ENCODE measurements at places on chromosomes 2 and 18.

GRCh38 chr18:47397671-47398319 is 146.3 kb upstream of the SKOR2 start:
- DNase-seq, result no peak

DNA sequence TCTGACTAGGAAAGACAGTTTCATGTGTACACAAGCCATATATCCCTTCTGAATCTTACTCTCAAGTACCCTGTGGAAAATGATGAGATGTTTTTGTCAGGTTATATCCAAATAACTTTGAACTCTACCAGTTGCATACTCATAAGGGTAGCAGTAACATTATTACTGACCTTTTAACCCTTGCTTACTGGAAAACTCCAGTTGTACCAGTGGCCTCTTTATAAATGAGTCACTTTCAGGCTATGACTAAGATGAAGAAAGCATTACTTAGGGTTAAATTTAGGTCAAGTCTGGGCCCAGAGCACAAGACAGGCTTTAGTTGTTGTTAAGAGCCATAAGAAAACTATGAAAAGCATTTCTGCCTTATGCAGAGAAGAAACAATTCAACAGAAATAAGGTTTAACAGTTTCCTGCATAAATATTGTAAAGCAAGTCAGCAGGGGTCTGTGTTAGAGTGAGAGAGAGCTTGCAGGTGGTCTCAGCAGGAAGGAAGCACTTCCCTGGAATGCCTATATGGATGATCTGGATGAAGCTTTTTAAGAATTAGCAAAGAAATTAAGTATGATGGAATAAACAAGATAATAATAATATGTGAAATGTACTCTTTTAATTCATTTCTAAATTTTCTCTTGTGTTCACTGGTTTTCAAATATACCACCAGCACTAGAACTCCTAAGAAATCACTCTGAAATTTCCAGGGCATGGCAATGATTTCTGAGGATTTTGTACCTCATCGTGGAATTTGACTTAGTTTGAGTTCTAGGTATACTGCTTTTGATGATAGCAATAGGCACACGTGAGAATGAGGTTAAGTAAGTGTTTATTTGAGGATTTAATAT is 126.6 kb downstream of the UBE2E3 start:
- no peak for DNase-seq

GRCh38 chr18:10131081-10131459 is 217.3 kb downstream of the VAPA start:
- peak; percentile 35 for DNase-seq

DNA sequence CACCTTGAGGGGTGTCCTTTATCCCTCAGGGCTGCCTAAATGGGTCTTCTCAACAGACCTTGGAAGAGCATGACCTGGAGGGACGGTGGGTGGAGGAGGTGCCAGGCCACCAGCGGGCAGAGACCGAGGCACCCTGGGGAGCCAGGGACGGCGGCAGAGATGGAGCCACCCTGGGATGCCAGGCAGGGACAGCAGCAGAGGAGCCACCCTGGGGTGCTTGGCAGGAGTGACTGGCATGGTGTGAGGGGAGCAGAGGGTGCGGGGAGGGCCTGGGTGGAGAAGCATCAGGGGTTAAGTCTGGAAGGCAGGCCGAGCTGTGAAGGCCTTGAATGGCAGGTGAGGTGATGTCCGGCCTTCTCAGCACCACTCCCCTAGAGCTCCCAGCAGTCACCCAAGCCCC is 56.1 kb downstream of the CIB4 start:
- DNase-seq, result no peak

DNA sequence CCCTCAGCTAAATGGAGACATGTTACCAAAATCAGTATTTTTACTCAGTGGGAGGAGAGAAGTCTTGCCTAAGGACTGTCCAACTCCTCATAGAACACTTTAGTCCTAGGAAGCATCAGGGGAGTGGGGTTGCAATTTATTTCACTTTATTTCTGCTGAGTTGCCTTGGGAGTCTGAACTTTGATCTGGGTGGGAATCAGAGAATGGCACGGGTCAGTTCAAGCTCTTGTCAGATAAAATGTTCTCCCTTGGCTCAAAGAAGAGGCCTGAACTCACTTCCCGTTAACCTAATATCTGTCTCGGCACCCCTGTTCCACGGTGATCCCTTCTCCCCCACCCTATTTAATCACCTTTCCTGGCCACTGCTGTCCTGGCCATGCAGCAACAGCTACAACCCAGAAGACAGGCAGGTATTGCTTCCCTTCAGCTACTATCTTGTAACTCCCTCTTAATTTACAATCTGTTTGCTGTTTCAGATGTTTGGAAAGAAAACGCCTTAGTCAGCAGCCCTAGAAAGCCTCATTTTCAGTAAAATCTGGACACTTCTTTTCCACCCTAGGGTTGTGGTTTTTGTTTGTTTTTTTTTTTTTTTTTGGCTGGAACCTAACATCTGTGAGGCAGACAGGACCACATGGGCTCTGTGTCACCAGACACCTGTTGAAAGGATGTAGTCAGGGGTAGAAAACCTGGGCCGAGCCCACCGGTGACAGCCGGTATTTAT is 52.5 kb downstream of the SERTAD2 start:
- DNase-seq, result no peak

GRCh38 chr2:148130581-148130980 is 109.7 kb downstream of the MBD5 start:
- no peak for DNase-seq

DNA sequence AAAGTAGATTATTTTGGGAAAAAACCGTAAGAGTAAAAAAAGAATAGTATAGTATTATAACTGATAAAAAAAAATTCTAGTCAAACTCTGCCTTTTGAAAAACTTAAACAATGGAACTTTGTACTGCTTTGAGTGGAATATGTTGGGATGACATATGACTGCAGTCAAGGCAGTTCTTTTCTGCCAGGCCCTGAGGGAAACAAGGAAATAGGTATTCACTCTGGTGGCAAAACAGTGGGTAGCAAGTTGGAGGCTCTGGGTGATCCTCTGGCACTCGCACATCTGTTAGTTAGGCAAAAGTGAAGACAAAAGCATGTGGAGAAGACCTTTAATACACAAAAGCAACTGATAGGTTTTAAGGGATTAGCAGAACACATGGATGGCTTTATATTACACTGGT is 102.2 kb downstream of the ARHGEF33 start:
- DNase-seq, result no peak

DNA sequence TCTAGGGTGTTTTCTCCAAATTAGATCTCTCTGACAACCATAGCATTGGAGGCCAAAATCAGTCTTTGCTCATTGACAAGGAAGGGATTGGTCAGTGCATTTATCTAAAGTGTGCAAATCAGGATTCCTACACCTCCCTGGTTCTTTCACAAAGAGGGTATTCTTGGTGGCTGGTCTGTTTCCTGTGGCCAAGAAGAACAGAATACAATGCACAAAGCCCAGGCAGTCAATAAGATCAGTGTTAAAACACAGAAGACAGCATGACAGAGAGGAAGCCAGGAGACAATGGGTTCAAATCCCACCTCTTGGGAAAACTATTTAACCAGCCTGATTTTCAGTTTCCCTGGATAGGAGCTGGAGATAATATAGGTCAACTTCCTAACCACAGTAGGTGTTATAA is 46.1 kb upstream of the THOC1 start:
- no peak for DNase-seq

DNA sequence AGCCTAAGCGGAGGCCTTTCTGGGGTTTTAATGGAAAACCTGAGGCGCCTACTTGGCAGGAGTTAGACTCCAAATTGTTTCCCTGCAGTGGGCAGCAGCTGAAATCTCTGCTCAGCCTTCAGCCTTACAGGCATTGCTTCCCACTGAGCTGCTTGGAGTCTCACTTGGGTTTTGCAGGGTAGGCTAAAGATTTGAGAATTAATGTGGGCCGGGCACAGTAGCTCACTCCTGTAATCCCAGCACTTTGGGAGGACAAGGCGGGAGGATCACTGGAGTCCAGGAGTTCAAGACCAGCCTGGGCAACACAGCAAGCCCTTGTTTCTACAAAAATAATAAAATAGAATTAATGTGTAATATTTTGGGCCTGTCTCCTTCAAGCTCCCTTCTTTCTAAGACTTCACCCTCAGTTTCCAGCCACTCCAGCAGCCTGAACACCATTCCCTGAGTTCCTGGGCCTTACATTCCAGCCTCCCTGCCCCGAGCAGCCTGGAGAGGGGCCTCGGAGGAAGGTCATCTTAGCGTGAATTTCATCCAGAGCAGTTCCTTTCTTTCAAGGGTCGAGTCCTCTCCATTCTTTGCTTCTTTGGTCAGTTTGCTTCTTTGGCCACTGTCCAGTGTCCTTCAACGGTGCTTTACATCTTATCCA is 9.1 kb upstream of the RAB17 start:
- no peak for DNase-seq

- no peak for DNase-seq
Observed at GRCh38 chr18:25831301-25831701, 259.1 kb downstream of the SS18 start.

DNA sequence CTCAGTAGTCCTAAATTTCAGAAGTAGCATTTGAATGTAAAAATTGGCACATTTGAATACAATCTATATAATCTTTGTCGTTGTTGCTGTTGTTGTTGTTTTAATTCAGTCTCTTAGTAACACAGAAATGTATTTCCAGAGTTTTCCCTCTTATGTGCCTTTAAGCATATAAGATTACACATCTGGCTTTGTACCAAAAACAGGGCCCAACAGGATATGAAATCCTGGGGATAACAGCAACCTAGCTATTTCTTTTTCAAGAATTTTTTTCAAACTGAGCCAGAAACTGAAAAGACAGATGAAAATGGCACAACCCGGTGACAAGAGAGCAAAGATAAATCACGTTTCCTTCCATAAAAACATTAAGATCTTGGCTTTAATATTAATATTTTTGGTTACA is 906.7 kb downstream of the NRXN1 start:
- no peak for DNase-seq

- no peak for DNase-seq
Observed at GRCh38 chr2:36568516-36569246, 29.3 kb downstream of the FEZ2 start.

DNA sequence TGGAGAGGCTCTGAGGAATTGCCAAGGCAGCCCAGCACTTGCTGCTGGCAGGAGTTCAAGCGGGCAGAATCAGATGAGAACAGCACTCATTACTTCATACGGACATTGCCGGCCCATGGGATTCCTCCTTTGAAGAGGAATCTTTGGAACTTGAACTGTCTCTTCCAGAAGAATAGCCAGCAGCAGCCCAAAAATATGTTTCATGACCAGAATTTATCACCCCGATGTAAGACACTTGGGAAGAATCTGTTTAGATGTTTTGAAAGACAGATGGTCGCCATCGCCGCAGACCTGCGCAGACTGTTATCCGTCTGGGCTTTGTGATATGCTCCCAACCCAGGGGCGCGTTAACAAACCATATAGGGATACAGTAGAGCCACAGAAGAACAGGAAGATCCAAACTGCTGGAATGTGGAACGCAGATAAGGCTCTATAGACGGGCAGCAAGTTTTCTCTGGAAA is 3.7 kb upstream of the ADI1 start:
- no peak for DNase-seq

DNA sequence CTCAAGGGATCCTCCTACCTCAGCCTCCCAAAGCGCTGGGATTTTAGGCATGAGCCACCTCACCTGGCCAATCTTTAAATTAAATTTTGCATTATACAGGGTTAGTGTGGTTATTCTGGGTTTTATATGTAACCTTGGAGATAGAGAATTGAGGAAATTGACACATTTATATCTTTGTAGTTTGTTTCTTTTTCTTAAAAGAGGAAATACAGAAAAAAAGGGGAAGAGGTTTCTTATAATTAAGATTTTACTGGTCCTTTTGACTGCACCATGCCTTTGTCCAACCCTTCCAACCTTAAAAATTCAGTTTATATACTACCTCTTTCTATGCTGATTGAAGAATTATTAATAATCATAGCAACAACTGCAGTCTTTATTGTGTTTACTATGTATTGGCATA is 210.1 kb upstream of the STON1 start:
- DNase-seq, result no peak

- DNase-seq, result no peak
Observed at GRCh38 chr2:38167968-38168350, 92.0 kb upstream of the CYP1B1 start.

- DNase-seq, result no peak
Observed at GRCh38 chr2:43020296-43020695, 206.1 kb downstream of the ZFP36L2 start.

DNA sequence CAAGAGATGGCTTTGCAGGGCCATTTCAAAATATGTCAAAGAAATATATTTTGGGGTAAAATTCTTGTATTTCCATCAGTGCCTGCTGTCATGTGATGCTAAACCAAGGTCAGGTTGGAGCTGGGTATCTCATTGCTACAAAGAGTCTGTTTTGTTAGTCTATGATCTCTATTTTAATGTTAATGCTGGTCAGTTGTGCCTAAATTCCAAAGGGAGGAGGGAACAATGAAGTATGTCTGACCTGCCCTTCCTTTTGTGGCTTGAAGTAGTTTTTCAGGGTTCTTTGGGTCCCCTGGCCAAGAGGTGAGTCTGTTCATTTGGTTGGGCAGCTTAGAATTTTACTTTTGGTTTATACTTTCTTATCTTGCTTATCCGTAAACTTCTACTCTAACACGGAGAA is 61.6 kb upstream of the DYNAP start:
- no peak for DNase-seq

DNA sequence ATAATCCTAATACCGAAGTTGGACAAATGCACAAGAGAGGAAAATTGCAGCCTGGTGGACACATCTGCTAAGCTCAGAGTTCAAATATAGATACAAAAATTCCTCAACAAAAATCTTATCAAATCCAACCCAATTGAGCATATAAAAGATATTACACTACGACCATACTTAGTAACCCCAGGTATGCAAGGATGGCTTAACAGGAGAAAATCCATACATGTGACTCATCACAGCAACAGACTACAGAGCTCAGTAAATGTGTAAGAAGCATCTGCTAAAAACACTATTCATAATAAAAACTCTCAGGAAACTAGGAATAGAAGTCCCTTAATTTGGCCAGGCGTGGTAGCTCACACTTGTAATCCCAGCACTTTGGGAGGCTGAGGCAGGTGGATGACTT is 28.3 kb downstream of the HS6ST1 start:
- no peak for DNase-seq

DNA sequence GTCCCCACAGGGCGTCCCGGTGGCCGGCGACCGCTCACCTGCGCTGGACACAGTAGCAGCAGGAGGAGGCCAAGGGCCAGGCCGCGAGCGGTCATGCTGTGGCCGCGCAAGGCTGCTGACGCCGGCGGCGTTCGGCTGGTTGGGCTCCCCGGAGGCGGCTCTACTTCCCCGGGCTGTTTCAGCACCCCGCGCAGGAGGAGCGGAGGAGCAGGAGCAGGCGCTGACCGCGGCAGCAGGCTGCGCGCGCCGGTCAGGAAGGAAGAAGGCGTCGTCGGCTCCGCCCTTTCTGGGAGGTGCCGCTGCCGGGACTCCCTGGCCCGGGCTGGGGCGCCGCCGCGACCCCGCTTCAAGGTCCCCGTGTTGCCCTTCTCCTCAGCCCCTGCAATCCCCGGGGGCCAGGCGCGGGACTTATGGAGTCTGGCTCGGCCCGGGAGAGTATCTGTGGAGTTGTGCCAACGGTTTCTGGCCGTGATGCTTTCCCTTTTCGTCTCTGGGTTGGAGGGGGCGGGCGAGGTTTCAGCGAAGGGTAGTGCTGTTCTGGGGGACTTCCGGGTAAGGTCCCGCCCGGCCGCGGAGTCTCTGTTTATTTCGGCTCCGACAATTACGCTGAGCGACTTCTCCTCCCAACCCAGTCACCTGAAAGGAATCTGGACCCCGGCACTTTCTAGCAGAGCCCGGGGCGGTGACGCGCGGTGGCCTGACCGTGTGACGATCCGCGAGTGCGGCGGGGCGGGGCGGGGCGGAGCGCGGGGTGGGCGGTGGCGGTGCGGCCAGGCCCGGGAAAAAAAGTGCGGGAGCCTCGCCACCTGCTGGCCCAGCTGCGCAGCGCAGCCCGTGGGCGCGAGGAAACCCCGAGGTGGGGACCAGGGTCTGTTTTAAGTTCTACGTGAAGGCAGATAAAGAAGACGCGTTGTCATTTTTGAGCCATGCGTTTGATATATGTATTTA is at the start of gene NPC1:
Gene NPC1, minus strand, starts transcription at position 258 of the 948 bp plus-strand sequence. Its CDS starts 163 bp downstream, at position 95.
- DNase-seq, result peak; percentile 89
